Activated CD4-positive, alpha-beta T cell treated with anti-CD3 and anti-CD28 coated beads for 48 hours (primary cell): ENCODE measurements at places on chromosomes 1 and 21.

DNA sequence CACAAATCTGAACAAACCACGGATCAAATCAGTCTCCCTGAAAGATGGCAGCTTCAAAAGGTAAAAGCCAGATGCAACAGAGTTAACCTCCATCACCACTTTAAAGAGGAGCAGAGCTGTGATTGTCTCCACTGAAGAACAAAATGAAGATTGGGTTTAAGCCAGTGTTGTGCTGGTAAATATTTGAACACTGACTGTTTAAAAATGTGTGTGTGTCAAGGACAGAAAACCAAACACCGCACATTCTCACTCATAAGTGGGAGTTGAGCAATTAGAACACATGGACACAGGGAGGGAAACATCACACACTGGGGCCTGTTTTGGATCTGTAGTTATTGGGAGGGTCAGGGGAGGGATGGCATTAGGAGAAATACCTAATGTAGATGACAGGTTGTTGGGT is 83.9 kb downstream of the ST6GALNAC5 start:
- DNase-seq: no peak

DNA sequence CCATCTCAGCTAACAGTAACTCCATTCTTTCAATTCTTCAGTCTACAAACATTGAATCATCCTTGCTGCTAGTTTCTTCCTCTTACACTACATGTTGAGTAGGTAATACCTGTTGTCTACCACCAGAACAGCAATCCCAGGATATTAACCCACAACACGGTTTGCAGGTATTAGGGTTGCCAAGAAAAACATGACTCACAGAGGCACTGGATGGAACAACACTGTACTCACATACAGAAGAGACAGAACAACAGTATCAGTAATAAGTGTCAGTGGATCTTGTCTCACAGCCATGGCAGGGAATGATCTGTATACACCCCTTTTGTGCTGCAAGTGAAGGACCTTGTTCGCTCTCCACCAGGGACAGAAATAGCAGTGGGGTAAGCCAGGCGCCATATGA is 212.1 kb downstream of the GPR52 start:
- no peak for DNase-seq

DNA sequence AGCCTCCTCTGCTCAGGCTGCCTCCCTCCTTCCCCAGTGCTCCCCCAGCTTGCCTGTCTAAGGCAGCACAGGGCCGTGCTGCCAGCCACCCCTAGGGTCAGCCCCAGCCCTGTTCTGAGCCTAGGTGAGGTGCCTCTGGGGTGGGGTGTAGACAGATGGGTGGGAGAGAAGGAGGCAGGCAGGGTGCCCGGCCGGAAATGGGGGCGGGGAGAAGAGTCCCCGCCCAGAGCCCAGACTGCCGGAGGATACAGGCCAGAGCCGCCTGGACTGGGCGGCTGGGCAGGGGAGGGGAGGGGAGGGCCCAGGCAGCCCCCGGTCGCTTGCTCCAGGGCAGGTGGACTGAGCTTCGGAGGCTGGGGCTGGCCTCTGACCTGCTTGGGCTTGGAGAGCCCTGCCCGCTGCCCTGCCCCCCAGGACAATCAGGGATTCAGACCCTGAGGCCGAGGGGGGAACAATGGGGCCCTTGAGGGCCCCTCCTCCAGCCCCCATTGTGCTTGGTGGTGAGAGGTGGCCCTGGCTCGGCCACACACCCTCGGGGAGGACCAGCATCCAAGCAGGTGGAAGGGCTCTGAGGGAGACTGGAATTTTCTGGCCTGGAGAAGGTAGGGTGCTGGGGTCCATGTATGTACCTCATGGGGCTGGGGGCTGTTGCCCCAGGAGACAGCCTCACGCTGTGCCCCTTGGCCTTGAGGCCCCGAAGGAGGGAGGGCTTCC is at the start of gene GJC2:
Gene GJC2 (plus strand): TSS at position 525 of the 714 bp plus-strand sequence. CDS start 7,829 bp downstream, outside the sequence.
- DNase-seq: no peak

DNA sequence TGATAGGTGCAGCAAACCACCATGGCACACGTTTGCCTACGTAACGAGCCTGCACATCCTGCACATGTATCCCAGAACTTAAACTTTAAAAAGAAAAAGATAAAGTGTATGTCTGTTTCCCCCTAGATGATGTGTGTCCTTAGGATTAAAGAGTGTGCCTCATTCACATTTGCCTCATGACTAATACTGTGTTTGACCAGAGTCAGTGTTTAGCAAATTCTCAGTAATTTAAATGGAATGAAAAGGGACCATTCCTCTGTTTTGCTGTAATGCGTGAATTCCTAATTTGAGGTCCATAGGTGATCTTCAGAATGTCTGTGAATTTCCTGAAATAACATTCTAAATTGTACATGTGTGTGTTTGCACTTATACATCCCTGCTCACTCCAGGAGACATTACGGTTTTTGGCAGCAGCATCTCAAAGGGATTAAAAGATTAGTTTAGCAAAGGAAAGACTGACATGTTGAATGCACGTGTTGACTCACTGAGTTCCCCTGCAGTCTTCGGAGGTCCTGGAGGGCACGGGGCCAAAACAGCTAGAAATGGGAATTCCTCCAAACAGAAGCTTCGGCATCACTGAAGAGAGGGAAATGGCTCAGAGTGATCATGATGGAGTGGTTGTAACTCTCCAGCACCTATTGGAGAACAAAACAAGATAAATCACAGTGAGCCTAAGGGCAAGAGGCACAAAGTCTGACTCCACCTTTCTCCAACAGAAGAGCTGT is 19.1 kb upstream of the SLC35F3 start:
- DNase-seq: no peak

- no peak for DNase-seq
Measured at GRCh38 chr1:3094863-3095780, 26.1 kb downstream of the PRDM16 start.

DNA sequence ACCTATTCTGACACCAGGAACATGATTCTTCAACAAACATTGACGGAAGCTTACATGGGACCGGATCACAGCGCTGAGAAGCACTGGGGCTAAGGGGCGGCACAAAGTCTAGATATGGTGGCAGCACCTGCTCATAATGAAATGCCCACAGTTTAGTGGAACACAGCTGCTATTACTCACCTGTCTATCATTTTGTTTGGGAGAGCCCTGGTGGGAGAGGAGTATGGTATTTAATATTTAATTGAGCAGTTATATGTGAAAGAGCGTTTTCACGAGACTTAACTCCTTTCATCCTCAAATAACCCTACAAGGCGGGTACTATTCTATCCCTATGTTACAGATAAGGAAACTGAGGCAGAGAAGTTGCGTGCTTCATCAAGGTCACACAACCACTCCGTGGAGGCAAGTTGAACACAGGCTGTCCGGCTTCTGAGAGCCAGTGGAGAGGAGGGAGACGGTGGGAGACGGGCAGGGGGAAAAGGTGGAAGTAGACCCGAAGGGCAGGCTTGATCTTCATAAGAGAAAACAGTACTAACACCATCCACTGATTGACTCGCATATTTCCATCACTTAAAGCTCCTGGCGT is 790 bp upstream of the TSNAX start:
- no peak for DNase-seq

DNA sequence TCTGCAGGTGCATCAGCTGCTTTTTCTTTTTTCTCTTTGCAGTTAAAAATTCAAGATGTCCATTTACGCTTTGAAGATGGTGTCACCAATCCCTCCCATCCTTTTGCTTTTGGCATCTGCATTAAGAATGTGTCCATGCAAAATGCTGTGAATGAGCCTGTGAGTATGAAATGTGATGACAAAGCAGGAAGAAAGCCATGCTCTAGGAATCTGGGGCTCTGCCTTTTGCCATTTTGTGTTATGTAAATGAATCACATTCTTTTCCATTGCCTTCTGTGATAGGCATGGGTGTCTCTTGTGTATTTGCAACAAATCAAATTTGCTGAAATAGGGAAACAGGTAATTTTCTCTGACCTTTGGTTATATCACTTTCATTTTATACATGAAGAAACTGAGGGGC is 19.4 kb downstream of the VPS13D start:
- DNase-seq: no peak

DNA sequence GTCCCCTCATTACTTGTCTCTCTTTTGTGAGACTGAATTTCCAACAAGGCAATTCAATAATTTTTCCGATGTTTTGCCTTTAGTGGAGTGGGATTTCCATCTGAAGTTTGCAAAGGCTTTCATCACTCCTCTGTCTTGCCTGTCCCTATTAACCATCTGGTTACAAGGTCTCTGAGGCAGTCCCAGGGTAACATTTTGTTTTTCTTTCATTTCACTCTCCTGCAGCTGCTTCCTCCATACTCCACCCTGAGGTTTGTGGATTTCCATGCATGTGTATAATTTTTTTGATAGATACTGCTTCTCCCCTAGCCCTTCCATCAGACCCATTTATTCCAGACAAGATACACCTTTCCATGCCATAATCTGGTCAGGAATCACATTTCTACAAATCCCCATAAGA is 366.8 kb downstream of the PTBP2 start:
- no peak for DNase-seq

DNA sequence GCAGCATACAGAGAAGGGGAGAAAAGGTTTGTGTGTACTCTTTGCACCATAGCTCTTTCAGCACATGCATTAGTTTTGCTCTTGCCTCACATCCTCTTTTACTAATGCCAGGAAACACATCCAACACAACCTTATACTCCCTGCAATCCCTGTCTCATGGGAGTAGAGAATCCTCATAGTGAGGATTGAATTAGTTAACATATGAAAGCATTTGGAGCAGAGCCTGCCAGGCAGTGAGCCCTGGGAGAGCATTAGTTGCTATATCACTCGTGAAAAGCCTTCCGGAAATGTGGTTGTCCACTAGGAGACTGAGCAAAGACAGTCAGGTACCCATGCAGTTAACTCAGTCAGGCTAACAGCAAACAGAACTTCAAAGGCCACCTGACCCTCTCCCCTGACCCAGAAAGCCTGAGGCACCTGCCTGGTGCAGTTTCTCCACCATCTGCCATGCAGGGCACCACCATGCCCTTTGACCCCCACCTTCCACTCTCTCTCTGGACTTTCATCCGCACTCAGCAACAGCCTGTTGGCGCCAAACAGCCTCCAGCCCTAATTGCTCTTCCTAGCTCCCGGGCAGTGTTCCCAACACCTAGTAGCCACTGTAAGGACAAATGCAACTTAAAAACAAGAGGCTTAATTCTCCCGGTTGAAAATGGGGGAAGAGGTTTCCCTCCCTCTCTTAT is 14.9 kb upstream of the AGT start:
- no peak for DNase-seq

DNA sequence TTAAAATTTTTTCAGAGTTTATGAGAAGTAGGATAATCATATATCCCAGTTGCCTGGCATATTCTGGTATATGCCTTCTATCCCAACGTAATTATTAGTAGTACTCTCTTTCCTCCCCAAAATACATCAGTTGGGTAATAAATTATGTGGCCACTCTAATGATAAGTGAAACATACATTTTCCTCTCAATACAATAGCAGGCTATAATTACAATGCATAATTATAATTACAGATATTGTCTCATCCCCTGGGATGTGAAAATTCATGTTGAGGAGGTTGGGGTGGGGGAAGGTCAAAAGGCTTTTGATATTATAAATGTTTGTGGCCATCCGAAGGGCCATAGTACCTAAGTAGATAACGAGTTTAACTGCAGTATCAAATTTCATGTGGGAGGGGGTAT is 277.1 kb downstream of the ST6GALNAC3 start:
- no peak for DNase-seq

DNA sequence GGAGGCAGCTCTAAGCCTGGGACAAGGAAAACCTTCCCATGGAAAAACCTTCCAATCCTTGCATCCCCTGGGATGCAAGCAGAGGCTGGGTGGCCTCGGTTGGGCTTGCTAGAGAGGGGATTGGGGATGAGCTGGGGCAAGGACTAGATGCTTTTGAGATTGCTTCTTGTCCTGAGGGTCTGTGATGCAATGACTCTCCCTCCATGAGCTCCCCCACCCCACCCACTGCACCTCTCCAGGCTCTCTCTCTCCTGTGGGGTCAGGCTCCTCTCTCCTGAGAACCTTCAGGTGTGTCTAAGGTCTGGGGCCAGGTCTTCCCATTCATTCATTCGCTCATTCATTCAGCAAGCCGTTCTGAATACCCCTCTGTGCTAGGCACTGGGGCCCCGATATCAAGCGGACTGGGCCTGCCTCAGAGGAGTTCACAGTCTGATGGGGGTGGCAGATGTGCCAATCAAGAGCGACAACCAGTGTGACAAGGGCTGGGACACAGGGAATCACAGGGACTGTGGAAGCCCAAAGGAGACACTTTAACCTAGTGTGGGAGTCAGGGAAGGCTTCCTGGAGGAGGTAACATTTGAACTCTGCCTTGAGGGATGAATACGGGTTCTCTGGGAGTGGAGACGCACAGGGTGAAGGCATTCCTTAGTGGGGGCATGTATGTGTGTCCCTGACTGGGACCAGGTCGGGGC is 6.5 kb downstream of the LDLRAD1 start:
- DNase-seq: no peak

DNA sequence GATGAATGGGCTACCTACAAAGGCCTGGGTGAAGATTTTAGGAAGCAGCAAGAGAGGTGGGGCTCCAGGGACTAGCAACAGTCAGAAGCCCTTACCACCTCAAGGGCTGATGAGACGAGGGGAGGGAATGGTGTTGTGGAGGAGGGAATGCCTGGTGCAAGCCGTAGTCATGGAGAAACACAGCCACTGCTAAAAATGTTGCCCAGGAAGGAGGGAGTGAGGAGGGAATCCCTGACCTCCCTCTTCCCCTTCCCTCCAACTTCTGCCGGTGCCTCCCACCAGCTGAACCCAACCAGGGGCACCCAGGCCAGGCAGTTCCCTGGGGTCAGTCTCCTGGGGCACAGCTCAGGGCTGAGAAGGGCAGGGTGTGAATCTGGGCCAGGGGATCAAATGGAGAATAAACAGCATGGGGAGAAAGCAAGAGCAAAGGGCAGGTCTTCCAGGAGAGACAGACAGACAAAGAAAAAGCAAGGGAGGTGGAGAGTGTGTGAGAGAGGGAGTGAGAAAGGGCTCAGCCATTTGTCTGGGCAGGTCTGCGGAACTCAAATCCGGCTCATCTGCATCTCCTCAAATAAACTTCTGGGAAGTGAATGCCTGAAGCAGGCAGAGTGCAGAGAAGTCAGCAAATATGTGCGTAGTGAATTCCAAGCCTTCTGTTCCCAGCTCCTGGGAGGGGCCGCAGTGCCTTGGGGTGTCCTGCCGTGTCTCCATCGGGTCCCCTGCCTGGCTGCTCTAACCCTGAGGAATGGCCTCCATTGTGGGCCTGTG is 27.1 kb upstream of the POU3F1 start:
- no peak for DNase-seq

- no peak for DNase-seq
Measured at GRCh38 chr1:38015978-38016725, 3.6 kb downstream of the UTP11 start.

- peak; percentile 20 for DNase-seq
Measured at GRCh38 chr1:1781526-1781903, 3.2 kb upstream of the NADK start.

DNA sequence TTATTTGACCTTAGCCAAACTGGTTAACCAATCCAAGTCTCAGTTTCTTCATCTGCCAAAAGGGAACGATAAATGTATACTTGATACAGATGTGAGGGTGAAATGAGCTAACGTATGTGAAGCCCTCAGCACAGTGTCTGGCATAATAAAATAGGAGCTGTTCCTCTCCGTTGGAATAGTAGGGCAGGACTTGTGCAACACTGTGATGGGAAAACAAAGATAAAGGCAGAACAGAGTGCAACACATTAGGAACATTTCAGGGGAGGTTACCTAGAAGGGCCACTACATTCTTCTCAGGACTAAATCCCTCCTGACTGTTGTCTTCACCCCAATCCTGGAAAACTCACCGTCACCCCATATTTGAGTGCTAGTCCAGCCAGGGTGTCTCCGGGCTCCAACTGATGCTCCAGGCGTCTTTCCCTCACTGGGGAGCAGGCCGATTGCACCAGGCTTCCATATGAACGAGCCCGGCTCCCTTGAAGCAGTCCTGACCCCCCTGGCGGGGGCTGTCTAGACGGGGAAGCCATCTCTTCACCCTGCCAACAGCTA is 896 bp downstream of the LYSMD1 start:
- no peak for DNase-seq
